Activated CD4-positive, alpha-beta T cell treated with anti-CD3 and anti-CD28 coated beads for 24 hours (primary cell): ENCODE measurements at places on chromosomes 5 and 9.
A peak's percentile ranks its signal among the peaks of the same experiment; 100 is the strongest.

DNA sequence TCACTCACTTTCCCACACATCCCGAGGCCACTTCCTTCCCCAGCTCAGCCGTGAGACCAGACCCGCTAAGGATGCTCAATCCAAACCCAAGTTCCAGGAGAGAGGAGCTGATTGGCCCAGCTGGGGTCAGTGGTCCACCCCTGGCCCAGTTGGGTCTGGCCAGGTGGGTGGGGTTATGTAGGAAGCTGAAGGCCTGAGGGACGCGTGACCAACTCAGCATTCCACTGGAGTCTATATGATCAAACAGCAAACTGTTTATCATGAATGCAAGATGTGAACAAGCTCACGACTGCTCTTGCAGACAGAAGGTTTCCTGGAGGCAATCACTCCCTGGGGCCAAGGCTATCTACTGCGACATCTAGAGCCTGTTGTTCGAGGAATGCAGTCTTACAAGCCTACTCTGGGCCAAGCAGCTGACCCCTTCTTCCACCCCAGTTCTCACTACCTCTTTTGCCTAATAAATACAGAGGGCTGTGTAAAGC is 4.9 kb upstream of the RAPGEF1 start:
- DNase-seq, result no peak

DNA sequence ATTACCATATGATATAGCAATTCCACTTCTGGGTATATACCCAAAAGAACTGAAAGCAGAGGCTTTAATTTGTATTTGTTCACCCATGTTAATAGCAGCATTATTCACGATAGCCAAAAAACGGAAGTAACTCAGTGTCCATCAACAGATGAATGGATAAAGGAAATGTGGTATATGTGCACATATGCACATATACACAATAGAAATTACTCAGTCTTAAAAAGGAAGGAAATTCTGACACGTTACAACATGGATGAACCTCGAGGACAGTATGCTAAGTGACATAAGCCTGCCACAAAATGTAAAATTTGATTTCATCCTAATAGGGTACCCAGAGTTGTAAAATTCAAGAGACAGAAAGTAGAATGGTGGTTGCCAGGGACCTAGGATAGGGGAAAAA is 54.9 kb downstream of the NUP155 start:
- DNase-seq, result no peak

DNA sequence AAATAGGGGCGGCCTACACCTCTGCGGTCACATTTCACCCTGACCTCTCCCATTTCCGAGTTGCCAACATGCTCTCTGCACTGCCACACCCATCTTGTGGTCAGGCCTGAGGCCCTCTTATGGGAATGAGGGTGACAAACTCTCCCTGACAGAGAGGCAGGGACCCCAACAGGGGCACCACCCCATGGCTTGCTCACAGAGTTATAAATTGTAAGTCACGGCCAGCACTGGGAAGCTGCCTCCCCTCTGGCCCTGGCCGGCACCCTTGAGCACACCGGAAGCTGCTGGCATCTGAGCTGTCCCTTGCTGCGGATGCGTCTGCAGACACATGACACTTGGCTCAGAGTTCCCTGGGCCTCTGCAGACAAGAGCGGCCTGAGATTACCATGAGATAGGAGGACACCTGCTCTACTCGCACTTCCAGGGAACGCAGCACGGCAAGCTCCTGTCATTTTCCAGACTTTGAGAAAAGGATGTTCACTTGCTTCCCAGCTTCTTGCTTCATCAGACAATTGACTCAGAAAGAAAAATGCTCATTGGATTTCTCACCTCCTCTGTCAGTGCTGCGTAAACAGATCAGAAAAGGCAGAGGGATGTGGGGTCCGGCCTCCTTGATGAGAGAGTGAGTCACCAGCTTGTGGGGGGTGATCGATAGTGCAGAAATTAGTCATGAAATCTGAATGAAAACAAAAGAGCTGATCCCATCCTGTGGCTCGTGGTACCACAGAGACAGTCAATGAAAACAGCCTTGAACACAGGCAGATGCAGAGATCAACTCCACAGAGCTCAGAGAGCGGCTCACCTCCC is 269.8 kb downstream of the SYK start:
- peak; percentile 43 for DNase-seq

- DNase-seq, result no peak
These were observed 40.8 kb upstream of the FAT2 start for GRCh38 chr5:151631941-151632340.

DNA sequence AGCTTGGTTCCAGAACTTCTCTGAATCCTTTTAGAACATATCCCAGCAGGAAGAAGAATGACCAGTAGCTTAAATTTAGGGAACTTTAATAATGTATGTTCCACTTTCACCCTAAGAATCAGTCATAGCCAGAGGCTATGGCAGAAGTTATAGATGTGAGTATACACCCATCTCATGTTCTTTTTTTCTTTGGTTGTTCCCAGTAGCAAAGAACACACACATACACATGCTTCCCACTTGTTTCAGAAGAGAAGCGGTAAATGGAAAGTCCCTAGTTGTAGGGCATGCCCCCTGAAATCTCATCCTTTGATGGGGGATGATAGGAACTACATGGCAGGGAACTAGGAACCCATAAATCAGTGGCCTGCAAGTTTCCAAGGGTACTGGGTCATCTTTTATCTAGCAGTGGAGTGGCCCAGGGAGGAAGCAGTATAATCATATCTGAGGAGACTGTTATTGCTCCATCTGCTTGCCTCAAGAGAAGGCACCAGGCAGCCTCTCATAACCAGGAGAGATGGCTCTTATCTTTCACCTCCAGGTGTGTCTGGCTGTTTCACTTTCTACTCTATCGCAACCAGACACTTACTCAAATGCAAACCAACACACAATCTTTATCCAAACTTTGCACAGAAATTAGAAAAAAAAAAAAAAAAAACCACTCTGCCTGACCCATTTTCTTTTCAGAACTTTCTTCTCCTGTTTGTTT is 109.5 kb downstream of the SNCAIP start:
- DNase-seq, result no peak

DNA sequence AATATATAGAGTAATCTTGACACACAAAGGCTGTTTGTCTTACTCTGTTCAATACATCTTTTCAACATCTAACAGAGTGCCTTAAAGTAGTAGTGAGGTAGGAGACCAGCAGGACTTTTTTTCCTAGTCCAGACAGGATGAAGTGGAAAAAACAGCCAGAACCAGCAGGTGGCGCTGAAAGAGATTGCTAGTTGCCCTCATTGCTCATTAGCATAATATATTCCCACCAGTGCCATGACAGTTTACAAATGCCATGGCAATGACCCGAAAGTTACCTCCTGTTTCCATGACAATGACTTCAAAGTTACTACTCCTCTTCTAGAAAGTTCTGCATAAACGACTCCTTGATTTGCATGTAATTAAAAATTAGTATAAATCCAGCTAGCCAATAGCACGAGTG is 387.4 kb downstream of the ACTL7B start:
- DNase-seq, result peak; percentile 1

DNA sequence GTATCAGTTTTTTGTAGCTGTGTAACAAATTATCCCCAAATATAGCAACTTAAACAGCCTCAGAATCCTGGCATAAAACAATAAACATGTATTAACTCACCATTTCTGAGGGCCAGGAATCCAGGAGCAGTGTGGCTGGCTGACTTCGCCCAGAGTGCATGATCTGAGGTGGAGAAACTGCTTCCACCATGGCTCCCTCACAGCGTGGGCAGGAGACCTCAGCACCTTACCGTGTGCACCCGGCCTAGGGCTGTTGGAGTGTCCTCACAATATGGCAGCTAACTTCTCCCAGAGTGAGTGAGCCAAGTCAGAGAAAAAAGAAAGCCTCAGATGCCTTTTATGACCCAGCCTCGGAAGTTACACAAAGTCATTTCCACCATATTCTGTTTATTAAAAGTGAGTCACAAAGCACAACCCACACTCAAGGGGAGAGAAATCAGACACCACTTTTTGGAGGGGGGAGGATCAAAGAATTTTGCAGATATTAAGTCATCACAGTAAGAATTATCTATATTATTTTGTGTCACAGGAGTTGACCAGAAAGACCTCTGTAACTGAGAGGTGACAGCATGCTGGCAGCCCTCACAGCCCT is 59.6 kb downstream of the TSTD2 start:
- DNase-seq, result no peak

DNA sequence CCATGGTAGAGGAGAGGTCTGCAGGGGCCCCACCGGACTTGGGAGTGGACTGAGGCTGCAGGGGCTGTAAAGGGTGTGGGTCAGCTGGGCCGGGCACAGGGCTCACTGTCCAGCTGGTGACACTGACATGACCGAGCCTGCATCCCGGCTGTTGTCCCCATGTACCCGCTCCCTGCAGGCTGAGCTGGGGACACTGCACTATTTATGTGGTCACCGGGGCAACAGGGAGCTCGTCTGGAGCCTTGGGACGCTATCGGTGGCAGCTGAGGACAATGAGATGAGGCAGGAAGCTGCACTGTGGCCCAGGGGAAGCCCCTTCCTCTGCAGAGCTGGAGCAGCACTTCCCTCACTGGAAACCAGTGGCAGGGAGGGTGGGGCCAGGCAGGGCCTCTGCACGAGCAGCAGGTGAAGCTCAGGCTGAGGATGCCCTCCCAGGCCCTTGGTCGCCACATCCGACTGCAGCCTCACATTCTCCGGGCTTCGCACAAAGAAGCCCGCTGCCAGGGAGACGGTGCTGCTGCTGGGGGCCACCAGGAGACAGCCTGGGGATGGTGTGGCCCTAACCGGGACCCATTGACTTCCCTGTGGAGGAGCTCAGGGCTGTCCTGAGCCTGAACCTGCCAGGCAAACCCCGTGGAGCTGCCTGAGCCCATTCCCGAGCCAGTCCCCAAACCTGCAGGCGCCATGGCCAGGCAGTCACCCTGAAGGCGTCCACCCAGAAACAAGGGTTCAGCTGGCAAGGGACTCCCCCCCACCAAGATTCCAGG is 26.4 kb downstream of the ZDHHC11B start:
- no peak for DNase-seq

- no peak for DNase-seq
These were observed 3.0 kb upstream of the PCDH1 start for GRCh38 chr5:141880961-141881801.

DNA sequence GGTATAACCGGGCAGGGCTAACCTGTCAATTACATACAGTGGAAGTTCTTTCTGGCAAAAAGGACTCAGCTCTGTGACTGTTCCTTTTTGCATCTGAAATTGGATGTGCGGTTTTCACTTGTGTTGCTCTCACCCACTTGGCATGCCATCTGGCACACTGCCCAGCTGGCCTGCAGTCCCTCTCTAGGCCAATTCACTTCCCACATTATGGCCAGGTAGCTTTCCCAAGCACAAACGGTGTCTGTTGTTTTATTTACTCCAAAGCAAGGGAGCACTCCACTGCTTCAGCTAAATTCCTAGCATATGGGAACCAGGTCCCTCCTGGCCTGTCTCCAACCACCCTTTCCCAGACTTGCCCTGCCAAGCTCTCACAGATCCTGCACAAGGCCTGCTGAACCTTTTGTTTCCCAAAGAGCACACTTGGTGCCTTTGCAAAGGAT is 132.5 kb downstream of the SEMA6A start:
- no peak for DNase-seq

DNA sequence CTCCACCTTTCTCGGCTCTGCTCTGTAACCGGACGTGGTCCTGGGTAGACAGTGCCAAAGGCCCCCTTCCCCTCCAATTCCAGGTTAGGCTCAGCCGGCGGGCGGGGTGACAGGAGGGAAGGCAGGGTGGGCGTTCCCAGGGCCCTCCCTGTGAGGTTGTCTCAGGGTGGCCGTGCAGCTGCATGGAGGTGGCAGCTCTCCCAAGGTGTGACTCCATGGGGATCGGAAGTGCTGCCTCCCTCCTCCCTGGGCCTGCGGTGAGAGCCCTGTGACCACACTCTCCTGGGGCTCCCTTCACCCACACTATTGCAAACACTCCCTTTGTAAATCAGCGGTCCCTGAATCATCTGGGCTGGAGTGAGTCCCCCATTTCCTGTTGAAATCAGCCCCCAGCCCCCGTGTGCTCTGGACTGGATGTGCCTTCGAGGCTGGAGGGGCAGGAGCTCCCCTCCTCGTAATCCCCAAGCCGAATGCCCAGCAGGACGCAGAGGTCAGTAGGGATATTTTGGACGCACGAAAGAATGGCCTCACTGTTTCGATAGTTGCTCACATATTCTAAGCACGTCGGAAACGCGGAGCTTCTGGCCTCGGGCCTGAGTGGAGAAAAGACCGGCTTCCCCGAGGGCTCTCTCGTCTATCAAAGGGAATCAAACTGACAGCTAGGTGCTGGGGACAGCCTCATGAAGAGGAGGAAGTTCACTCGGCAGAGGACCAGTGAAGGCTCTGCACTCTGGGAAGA is 107.6 kb upstream of the COL5A1 start:
- no peak for DNase-seq

GRCh38 chr5:17088051-17088450 is 129.4 kb upstream of the BASP1 start:
- DNase-seq, result no peak

DNA sequence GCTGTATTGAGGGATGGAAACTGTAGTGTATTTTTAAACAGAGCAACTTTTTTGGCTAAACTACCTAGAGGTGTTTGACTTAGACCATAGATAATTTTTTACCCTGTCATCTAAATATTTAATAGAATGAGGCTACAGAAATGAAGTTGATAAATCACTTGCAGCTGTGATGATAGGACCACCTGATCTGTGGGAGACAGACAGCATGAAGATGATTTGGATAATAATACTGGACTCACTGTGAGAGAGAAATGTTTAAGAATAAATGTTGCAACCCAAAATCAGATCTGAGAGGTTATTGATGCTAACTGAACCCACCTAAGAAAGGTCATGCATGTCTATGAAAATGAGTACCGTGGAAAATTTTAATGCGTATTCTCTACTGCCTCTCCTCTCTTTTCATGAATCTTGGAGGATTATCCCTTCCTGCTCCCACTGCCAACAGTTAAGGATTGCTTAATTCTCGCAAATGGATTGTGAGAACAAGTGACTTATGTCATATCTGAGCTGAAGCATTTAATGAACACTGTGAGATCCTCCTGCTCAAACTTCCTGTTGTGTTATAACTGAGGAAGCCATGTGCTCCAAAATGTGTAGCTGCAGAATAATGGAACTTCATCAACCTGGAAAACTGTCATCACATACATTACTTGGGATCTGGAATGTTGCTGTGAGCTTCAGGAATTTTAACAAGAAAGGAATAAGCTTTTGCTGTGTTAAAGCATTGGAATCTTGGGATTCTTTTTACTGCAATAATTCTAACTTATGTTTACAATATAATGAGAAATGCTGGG is 617.9 kb upstream of the CDH18 start:
- DNase-seq, result no peak

- peak; percentile 3 for DNase-seq
These were observed 138.9 kb upstream of the CDKN2B start for GRCh38 chr9:22147813-22148527.

- no peak for DNase-seq
These were observed 44.8 kb downstream of the ABCA1 start for GRCh38 chr9:104883169-104883568.
